CD8-positive, alpha-beta T cell (primary cell): ENCODE measurements at places on chromosomes 12 and 14.
A peak's percentile ranks its signal among the peaks of the same experiment; 100 is the strongest.

DNA sequence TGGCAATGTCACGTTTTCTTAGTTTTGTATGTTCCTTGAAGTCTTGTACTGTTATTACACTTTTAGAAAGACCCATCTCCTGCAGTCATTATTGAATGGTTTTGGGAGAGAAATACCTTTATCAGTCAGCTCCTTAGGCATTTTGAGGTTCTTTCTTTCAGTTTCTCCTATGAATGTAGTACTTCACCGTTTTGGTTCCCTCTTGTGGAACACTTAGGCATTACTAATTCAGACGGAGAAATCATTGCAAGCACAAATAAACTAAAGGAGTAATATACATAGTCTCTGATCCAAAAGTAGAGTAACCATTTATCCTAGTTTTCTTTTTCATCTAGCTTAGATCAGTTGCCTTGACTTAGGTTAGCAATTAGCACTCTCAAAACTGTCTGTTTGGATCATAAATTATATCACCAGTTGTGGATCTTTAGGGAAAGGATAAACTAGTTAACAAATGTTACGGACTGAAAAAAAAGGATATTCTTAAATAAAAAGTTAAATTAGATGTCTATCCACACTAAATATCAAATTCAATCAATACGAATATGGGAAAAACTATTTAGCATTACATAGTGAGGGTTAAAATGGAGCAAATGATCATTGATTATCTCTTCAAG is 1538.3 kb upstream of the SEL1L start:
- DNase-seq, result no peak

DNA sequence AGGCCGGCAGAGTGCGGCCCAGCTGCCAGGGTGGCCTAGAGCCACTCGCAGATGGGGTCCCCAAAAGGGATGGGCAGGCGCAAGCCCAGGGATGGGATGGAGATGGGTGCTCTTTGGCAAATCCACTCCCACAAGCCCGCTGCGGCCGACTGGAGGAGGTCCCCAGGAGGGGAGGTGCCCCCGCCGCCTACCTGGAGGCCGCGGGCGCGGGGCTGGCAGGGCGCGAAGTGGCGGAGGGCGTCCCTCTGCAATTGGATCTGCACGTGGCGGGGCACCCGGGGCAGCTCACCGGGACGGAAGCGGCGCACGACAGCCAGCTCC is 730 bp downstream of the PPP1R3E start:
- DNase-seq, result no peak

DNA sequence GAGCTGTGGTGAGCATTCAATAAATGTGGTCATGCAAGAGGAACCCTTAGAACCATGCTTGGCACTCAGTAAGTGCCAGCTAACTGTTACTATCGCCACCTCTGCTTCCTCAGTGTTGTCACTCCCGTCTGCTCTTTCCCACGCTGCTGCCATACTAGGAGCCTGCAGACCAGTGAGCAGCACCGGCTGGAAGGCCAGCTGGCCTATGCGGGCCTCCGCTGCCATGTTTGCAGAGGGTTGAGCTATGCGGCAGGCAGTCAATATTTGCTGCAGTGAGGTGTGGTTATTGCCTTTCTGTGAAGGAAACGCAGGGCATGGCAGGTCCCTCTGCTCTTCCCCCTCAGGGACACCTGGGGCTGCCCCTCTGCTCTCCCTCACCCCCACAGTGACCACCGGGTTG is 13.0 kb downstream of the KMT5A start:
- no peak for DNase-seq

DNA sequence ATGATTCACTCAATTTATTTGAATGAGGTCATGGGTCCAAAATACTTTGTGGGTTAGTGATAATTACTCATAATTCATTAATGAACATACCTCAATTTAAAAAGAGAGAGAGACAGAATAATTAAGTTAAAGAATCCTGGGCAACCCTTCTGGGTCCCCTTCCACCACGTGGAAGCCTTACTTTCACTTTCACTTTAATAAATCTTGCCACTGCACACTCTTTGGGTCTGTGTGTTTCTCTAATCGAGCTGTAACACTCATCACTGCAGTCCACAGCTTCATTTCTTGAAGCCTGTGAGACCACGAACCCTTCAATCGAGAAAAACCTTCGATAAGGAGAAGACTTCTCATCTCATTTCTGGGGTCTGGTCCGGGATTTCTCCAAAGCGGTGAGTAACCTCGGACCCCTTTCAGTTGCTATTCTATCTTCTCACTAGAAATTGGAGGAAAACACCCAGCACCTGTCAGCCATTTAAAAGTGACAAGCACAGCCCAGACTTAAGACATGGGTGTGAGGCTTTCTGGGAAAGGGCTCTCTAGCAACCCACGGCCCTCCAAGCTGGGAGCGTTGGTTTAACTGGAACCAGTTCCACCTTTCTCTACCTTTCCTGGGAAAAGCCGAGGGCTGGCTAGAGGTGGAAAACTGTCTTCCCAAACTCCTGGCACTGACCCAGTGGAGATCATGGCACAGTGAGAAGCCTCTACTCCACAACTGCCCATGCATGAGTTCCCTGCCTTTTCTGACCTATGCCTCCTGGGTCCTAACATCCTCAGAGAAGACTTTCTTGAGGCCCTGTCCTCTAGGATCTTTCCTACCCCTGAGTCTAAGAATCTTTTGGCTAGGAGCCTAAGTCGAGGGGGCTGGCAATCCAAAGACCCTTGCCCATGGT is 148.8 kb upstream of the ATF7IP start:
- DNase-seq, result no peak

GRCh38 chr12:61880186-61880585 is 380.0 kb upstream of the USP15 start:
- no peak for DNase-seq

GRCh38 chr12:99097171-99097570 is 452.1 kb downstream of the APAF1 start:
- no peak for DNase-seq

GRCh38 chr12:110059651-110060000 is 11.3 kb upstream of the C12orf76 start:
- DNase-seq, result no peak

- no peak for DNase-seq
Measured at GRCh38 chr12:63795032-63795687, 15.5 kb downstream of the RXYLT1 start.

GRCh38 chr14:35146711-35147149 is 24.4 kb downstream of the PRORP start:
- DNase-seq, result no peak

DNA sequence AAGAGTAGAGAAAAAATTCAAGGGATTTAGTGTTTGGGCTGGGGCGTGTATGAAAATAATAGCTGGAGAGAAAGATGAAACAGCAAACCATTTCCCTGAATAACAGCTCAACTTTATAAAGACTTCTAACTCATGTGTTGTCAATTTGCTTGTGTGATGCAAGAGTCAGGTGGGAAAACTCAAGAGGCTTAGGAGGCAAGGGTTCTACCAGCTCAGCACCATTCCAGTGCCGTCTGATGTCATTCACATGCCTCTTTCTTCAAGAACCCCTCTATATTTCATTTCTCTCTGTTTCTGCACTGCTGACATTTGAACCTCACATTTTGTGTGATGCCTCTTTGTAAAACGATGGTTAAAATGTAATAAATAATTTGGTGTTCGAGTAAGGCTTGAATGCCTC is 192.2 kb downstream of the PRKD1 start:
- no peak for DNase-seq

GRCh38 chr12:124713436-124714082 is 146.1 kb upstream of the NCOR2 start:
- DNase-seq, result peak; percentile 63

- no peak for DNase-seq
Measured at GRCh38 chr14:31009836-31010574, 15.4 kb upstream of the AP4S1 start.

- no peak for DNase-seq
Measured at GRCh38 chr12:1808036-1808797, 12.1 kb upstream of the LRTM2 start.

- DNase-seq, result no peak
Measured at GRCh38 chr14:68153275-68153674, 333.7 kb downstream of the RAD51B start.

GRCh38 chr14:75429562-75429961 is 1.7 kb downstream of the JDP2 start:
- DNase-seq, result no peak

DNA sequence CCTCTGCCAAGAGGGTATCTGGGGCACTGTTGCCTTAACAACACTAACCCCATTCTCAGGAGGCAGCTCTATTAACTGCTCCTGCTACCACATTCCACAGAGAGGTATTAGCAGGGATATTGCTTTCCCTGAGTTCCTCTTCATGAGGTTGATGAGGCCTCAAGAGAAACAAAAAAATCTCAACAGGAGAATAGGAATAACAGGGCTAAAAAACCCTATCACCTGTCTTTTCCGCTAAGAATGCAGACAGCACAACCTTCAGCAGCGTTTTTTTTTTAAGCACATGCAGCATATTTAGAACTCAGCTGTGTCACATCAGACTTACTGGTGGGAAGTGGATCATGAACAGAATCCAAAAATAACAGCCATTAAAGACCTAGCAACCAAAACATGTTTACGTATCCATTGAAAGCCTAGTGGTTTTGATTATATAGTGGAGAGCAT is 29.2 kb downstream of the ATF7 start:
- DNase-seq, result no peak

DNA sequence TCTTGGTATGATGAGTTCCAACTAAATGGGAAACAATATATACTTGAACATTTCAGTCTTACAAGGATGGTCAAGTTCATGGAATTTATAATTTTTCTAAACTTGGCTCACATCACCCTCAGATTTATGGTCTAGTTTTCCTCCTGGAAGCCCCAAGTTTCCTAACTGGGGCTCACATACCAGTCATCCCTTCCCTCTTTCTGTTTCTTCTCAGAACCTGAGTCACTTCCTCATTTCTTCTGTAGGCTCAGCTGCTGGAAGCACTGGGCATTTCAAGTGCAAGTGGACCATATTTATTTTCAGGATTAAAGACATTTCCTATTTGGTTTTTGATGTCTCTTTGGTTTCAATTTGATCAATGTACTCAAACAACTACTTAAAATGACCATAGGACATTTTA is 55.4 kb downstream of the GRIP1 start:
- DNase-seq, result no peak

GRCh38 chr14:95892142-95892541 is 15.5 kb downstream of the TUNAR start:
- no peak for DNase-seq

DNA sequence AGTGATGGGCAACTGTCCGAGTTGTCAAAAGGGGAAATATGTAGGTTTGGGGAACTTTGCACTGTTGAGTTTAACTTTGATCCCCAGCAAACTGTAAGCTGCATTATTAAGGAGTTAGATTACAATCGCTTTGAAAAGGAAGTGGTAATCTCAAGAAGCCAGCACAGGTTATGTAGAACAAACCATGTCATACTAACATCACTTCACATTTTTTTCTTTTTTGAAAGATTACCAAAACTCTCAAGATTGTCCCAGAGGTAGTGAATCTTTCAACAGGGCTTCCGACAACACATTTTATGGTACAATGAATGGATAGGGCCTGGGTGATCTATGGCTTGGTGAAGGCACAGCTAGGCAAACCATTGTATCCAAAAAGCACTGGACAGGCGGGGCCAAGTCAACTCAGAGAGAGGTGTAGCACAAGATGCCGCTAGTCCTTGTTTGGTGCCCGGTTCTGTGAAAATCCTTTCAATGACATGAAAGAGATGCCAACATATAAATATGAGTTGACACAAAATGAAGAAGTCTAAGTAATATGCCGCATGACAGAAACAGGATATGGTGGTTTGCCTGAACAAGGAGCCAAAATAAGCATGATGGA is 24.3 kb upstream of the PARP11 start:
- peak; percentile 56 for DNase-seq

- DNase-seq, result peak; percentile 26
Measured at GRCh38 chr12:110501399-110501751, 536 bp downstream of the VPS29 start.

- DNase-seq, result no peak
Measured at GRCh38 chr12:48164451-48164850, 7.1 kb upstream of the ASB8 start.

- no peak for DNase-seq
Measured at GRCh38 chr12:24246934-24247333, 297.5 kb upstream of the SOX5 start.

- DNase-seq, result no peak
Measured at GRCh38 chr14:94701861-94702370, 68.0 kb downstream of the GSC start.

DNA sequence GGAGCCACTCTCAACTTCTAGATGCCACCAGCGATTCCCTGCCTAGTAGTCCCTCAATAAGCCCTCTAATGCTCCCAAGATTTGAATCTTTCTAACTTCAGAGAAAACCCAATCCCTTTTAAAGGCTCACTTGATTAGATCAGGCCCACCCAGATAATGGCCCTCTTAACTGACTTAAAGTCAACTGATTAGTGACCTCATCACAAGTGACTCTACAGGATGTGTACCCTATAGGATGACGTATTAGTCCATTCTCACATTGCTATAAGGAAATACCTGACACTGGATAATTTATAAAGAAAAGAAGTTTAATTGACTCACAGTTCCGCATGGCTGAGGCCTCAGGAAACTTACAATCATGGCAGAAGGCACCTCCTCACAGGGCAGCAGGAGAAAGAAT is 49.1 kb downstream of the ANKS1B start:
- DNase-seq, result no peak

DNA sequence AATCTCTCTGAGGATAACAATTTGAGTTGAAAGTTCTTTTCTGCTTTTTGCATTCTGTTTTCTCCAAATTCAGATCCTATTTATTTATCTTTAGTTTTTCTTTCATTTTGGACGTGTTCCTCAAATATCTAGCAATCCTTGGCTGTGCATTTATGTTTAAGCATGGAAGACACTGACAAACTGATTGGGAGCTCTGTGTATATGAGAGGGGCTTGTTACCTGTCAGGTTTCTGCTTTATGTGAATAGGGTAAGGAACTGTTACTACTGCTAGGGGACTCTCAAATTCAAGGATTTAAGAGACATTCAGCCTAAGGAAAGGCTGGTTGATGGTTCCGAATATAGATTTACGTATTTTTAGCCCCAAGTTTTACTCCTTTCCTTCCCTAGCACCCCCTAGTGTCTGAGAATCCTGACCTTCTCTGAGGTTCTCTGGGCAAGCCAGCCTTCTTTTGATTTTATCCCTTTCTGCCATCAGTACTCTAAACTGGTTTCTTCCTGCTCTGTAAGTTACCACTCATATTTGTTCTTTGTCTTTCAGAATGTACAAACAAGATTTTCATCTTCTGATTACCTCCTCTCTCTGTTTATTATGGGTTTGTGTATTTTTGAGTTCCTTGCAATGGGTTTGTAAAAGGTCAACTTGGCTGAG is 30.5 kb downstream of the YLPM1 start:
- DNase-seq, result no peak

DNA sequence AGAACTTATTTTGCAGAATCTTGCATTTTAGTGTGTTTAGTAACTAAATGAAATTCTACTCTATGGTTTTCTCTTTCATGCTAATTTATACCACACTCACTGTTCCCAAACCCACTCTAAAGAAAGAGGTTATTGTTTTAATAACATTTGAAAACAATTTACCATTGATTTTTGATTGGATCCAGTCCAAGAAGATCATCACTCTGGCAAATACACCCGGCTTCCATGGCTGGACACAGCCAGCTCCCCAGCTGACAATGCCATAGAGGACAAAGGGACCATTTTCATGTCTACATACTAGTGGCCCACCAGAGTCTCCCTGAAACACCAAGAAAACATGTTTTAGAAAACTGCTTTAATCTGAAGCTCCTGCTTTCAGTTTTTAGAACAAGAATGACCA is 42.4 kb downstream of the OVCH1 start:
- DNase-seq, result no peak
